MCF 10A (cell line): ENCODE measurements at places on chromosomes 7 and 10.

DNA sequence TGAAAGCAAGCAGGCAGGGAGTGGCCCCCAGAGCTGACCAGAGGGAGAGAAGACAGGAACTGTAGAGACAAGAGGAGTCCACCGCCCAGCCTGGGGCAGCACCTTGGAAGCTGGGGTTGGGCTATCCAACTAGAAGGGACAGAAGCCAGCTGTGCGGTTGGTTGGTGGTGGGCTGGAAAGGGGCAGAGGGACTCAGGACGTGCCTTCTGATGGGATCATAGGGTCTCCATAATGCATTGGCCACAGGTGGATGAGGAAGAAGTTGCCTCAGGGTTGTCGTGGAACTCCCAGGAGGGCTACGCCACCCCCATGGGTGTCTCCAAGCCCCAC, 114.0 kb upstream of the RET start:
- no peak for DNase-seq

- DNase-seq = no peak
Observed at GRCh38 chr10:120382360-120382759, 74.7 kb upstream of the PLPP4 start.

GRCh38 chr7:81383846-81384245, 386.0 kb downstream of the HGF start:
- no peak for DNase-seq

DNA sequence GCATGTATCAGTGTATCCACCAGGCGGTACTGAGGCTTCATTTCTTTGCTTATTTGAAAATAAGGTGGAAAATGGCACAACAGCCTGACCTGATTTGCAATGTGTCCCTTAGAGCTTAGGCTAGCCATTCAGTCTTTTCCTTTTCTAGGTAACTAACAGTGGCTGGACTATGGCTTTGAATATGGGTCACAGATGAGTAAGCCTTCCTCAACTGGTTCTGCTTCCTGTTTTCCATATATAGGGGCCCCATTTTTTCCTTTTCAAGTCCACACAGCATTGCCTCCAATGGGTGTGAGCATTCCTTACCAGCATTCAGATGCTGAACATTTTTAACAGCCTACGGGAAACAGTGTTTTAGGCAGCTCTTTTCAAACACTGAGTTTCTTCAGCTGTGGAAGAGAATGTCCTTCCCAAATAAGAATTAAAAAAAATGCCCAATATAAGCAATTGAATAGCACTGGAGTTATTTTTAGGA, 3.9 kb upstream of the ITGB1 start:
- DNase-seq = peak; percentile 75

GRCh38 chr7:128172963-128173362, 68.1 kb upstream of the LEP start:
- DNase-seq = no peak

DNA sequence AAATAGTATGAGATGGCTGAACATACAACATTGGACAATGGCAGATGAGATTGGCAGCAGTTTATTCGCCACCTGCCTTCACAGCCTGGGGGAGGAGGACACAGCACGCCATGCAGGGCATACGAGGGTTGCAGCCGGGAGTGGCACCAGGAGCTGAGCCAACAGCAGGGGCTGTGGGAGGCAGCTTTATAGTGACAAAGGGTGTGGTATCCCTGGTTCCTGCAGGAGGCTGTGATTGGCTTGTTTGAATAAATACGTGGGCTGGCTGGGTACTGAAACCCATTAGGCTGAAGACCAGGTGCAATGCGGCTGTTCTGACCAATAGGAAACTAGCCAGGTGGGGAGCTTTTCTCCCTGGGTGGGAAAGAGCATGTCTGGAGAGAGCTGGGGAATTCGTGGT, 68.9 kb upstream of the LEP start:
- no peak for DNase-seq

DNA sequence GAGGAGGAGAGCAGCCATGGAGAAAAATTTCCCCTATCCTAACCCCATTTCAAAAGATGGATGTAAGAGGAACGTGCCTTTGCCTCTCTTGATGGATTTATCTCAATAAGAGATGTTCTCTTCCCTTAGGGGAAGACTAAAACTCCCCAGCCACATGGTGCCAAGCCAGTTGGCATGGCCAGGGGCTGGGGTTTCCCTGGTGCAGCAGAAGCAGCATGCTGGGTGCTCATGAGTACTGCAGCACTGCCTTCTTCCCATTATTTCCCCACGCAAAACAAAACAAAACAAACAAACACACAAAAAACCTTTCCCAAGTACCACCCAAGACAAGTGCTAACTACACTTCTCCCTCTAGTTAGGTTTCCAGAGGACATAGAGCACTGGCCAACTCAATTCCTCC, 97.2 kb downstream of the DOCK4 start:
- no peak for DNase-seq

- DNase-seq = no peak
Observed at GRCh38 chr7:69849268-69849667, 251.0 kb downstream of the AUTS2 start.

DNA sequence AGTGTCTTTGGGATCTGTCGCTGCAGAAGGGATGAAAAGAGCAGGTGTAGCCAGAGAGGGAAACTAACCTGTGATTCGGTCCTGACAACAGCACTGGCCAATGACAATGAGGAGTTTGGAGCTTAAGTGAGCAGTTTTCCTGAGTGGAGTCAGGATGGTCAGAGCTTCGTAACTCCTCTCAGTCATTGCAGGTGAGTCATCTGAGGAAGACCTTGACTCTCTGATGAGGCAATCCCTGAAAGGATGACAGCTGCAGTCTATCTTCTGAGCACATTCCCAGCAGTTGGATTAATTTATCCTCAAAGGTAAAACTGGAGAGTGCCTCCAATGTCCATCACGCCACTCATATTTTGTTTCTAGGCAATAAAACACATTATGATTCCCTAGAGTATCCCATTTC, 401.9 kb downstream of the POM121L12 start:
- DNase-seq = peak; percentile 16

DNA sequence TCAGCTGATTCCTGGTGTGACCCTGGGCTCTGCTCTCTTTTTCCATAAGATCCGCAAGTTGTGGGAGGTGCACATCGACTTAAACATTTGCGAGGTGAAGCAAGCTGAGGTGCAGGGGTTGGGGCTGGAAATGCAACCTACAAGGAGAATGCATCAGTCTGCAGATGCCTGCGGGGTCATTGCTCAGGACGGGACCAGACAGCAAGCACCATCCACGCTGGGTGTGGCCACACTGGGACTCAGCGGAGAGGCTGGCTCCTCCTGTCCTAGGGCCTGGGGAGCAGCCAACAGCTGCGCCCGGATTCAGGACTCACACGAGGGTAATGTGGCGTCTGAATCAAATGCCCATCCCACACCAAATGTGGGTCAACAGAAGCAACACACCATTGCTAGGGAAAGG, 33.8 kb downstream of the STK32C start:
- no peak for DNase-seq

DNA sequence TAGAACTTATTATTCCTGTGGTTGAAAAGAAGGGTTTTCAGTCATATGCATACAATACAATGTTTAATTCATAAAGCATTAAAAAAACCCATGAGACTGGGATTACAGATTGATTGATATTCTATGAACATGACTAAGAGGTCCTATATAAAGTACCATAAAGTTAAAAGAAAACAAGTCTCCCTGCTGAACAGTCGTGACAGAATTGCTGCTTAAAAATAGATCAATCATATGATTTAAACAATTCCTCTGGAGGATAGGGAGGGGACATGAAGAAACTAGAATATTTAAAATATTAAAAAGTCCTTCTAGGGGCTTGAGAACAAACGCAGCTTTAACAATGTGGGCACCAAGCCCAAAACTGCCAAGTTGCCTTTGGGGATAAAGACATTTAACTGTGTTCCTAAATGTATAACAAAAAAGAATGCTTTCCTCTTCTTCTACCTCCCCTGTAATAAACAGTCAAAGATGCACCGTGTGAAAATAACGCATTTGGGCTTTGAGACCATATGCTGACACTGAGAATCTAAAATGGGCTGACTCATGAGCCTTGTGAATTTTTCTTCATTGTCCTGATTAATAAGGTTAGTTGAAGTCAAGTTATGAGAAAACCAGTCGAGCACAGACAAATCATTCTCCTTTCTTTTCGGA, 25.8 kb downstream of the TWIST1 start:
- no peak for DNase-seq

DNA sequence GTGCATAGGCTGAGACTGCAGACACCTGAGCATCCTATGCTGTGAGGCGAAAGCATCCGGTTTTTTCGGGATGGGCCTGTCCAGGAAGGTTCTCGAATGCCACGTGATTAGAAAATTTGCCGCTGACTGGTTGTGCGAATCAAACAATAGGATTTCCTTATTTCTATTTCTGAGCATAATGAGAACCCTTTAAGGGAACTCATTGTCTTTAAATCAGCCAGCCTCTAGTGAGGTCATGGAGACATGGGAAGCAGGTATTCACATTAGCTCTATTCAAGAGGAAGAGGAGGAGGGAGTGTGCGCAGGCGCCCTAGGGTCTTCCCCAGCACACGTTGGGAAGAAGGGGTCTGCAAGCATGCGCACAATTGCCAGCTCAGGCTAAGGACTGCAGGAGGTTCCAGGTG, 5.6 kb downstream of the GIMAP1 start:
- DNase-seq = no peak

DNA sequence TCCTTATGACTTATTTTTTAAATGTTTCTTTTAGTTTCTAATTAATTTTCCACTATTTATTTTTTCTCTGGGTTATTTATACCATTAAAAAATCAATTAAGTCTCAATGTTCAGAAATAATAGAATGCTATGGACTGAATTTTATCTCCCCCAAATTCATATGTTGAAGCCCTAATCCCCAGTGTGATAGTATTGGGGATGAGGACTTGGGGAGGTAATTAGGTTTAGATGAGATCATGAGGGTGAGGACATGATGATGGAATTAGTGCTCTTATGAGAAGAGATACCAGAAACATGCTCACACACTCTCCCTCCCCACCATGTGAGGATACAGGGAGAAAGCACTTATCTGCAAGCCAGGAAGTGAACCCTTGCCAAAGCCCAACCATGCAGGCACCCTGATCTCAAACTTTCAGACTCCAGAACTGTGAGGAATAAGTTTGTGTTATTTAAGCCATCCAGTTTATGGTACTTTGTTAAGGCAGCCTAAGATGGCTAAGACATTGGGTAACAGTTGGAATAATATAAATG, 202.6 kb downstream of the MDFIC start:
- no peak for DNase-seq

- DNase-seq = no peak
Observed at GRCh38 chr10:119274519-119275045, 67.2 kb downstream of the GRK5 start.

GRCh38 chr10:53786236-53786900, 1013.8 kb upstream of the MBL2 start:
- peak; percentile 14 for DNase-seq

- no peak for DNase-seq
Observed at GRCh38 chr7:117982071-117983055, 109.1 kb upstream of the CTTNBP2 start.

GRCh38 chr7:70389531-70390151, 742.3 kb upstream of the GALNT17 start:
- no peak for DNase-seq

GRCh38 chr7:151243045-151243349, 5.5 kb downstream of the SMARCD3 start:
- DNase-seq = no peak

DNA sequence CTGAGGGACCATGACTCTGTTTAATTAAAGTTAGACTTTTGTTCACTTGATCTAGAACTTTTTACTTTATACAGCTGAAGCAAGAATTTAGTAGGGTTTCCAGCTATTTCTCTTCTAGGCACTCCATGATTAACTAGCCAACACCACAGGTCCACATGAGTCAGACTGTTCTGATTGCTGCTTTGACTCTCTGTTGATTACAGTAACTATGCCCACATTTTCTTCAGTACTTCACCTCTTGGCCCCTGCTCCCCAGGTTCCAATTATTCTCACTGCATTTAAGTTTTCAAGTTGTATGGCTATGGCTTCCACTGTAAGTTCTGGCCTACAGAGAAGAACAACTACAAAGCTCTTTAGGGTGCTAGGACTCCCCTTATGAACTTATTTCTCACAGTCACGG, 737.2 kb upstream of the IGFBP3 start:
- no peak for DNase-seq

GRCh38 chr7:75835688-75836285, 22.2 kb upstream of the CCL24 start:
- DNase-seq = no peak

- DNase-seq = peak; percentile 4
Observed at GRCh38 chr7:110568388-110568787, 522.5 kb upstream of the LRRN3 start.

GRCh38 chr7:27239387-27240014, 3.1 kb upstream of the EVX1 start:
- DNase-seq = no peak

DNA sequence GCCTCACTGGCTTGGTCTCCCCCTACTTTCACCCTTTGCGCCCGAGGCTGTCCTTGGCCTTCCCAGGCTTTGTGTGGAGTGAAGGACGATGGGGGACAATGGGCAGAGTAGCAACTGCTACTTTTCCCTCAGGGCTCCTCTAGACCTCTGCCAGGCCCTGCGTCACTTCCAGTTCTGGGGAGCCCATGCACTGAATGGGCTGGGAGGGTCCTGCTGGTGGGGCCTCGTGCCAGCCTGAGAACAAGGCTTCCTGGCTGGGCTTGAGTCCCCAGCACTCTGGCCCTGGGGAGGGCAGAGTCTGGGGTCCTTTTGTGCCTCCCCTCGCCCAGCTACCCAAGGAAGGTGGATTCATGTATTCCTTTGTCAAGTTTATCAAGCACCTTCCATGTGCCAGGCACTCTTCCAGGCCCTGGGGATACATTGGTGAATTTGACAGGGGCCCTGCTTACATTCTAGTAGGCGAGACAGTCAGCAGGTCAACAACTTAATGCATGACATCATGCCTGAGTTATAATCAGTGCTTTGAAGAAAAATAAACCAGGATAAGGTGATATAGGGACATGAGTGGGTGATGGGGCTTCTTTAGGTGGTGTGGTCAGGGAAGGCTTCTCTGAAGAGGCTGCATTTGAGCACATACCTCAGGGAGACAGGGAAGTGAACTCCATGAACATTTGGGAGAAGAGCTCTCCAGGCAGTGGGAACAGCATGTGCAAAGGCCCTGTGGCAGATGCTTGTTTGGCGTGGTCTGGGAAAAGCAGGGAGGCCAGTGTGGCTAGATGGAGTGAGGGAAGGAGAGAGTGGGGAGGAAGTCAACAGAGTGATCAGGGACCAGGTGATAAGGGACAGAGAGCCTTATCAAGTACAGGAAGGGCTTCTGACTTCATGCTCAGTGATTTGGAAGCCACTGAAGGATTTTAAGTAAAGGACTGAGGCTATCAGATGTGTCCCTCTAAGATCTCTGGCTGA, 14.1 kb downstream of the ZMIZ1 start:
- DNase-seq = peak; percentile 26

- DNase-seq = no peak
Observed at GRCh38 chr10:86027346-86027745, 339.2 kb downstream of the GRID1 start.

- no peak for DNase-seq
Observed at GRCh38 chr10:128912568-128913311, 554.3 kb upstream of the MGMT start.

DNA sequence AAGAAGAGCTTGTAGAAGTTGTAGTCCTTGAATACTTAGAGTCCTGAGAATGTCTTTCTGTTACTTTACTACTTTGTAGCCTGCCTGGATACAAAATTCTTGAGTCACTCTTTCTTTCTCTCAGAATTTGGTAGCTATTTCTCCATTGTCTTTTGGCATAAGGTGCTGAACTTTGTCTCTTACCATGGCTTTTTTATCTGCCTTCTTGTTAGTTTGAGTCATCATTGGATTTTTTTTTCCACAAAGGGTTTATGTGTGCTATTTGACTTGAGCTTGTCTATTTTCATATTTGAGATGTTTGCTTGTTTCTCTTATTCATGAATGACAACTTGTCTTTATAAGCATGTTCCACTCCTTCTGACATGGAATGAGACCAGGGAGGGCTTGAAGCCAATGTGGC, 74.5 kb upstream of the EXOC6 start:
- no peak for DNase-seq

GRCh38 chr10:103614306-103615158, 121.0 kb downstream of the NEURL1 start:
- DNase-seq = no peak
